ENCODE measurements at places on chromosomes 2 and 18.

GRCh38 chr2:219603771-219604170, 6.1 kb downstream of the STK11IP start:
- no peak for DNase-seq

DNA sequence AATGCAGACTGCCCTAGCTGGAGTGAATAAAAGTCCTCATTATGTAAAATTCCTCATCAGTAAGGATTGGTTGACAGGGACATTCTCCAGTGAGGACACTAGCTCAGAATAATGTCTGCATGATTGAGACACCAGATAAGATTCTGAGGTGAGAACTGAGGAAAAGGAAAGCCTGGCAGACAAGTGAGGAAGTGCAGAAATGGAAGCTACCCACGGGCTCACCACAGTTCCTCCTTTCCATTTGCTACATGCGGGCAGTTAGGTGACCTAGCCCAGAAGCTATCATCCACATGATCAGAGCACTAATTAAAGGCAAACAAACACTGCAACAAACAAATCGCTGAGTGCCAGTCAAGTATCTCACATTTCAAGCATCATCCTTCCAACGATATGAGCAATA, 27.7 kb downstream of the NETO1 start:
- no peak for DNase-seq

GRCh38 chr2:88897715-88898114, 206.2 kb downstream of the RPIA start:
- DNase-seq, result no peak

- DNase-seq, result no peak
Measured at GRCh38 chr2:51014759-51015158, 17.2 kb downstream of the NRXN1 start.

DNA sequence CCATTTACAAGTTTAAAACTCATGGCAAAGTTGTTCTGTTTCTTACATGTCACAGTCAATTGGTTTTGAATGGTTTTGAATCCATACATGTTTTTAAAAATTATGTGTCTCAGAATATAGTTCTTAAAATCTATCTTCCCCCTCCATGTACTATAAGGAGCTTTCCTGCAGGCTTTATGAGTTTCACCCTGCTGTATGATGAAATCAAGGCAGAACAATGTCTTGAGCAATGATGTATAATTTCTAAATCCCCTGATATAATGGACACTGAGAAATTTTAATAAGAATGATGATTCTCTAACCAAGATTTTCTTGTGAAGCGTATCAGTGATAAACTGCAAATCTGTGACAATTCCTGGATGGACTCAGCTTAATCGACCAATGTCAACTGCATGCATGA, 10.6 kb upstream of the ZNF516 start:
- no peak for DNase-seq

DNA sequence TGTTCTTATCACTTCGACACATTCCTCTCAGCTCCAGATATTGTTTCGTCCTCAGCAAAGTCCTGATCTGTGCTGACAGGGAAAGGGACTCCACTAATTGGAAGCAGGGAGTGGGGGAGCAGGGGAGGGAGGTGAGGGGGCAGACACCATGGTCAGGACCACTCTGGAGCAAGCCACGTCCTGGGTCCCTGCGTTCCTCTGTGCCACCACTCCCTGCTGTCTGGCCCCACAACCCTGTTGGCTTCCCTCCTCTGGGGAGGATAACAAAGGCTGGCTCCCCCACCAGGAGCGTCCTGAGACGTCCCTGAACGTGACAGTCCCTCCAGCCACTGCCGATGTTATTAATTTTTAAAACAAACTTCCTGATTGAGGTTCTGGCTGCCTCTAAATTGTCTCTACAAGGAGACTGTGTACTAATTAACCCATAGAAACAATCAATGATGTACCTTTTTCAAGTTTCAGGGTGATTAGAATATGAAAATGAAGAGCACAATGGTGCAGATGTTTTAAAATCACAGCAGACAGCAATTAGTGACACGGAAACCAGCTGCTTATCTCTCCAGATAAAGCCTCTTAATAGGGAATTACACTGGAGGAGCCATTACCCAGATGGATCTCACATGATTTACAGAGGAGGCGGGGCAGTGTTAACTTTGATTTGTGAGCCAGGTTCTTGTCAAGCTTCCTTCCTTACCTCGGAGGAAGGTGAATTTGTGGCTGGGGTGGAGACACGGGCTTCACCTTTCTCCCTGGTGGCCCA, 257.5 kb downstream of the SETBP1 start:
- no peak for DNase-seq

- DNase-seq, result no peak
Measured at GRCh38 chr2:233820774-233821105, 33.6 kb downstream of the HJURP start.

GRCh38 chr2:122100756-122101155, 345.3 kb downstream of the TSN start:
- no peak for DNase-seq

GRCh38 chr2:180056367-180057118, 49.4 kb upstream of the CWC22 start:
- DNase-seq, result no peak

DNA sequence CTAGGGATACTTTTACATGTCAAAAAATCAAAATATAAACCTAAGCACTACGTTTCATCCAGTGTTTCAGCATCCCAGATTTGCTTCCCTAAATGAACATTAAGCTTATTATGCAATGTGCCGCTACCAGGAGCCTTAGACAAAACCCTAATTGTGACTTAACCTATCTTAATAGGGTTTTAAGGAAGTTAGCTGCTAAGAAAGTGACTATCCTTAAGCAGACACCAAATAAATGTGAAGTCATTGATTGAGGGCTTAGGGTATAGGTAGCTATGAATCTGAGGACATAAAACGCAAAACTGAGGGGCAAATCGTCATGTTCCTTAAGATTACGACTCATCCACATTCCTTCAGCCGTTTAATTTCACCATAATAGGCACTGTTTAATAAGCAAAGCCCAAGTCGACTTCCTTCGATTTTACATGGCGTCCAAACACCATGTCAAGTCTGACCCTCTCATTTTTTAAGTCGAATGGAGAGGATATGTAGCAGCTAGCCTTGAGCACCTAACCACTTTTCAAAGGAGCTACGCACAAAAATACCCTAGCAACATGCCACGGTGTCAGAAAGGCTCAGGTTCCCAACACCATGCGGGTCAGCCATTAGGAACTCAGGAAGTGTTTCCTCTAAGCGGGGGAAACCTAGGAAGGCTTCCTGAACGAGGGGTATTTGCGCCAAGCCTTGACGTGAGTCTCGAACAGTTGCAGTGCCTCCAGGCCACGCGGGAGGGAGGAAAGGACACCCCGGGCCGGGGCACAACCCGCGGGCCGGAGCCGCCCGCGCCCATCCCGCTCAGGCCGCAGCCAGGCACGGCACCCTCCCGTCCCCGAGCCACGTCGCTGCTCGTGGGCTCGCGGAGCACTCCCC, 1.0 kb downstream of the HDLBP start:
- DNase-seq, result no peak

DNA sequence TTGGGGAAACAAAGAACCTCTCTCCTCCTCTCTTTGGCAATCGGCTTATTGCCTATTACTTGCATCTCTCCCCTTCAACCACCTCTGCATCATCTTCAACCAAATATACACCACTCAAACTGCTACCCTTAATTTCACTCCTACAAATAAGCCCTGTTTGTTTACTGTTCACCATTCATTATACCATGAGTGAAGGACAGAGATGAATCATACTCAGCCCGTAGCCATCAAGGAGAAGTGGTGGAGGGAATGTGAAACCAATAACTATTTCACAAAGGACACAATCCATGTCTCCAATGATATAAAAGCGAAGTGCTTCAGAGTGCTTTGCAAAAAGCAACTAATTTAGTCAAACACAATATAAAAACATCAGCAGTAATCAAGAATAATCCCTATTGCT, 76.8 kb downstream of the CACNB4 start:
- no peak for DNase-seq

GRCh38 chr2:69178756-69179155, 165.8 kb downstream of the ANTXR1 start:
- DNase-seq, result no peak

DNA sequence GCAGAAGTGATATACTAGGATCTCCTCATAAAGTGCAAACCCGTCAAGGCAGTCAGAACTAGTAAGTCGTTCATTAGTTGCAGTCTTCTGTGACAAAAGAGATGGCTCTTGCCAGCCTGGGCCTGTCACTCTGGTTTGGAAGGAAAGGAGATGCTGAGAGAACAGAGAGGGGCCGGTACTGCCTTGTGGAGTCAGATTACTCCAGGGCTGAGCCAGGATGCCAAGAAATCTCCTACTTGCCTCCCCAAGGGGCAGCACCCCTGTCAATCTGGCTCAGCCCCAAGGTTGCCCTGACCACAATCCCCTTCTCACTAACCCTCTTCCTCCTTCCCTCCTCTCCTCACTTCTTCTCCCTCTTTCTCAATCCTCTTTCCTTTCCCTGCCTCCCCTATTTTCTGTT, 62.9 kb upstream of the ASPRV1 start:
- DNase-seq, result no peak

DNA sequence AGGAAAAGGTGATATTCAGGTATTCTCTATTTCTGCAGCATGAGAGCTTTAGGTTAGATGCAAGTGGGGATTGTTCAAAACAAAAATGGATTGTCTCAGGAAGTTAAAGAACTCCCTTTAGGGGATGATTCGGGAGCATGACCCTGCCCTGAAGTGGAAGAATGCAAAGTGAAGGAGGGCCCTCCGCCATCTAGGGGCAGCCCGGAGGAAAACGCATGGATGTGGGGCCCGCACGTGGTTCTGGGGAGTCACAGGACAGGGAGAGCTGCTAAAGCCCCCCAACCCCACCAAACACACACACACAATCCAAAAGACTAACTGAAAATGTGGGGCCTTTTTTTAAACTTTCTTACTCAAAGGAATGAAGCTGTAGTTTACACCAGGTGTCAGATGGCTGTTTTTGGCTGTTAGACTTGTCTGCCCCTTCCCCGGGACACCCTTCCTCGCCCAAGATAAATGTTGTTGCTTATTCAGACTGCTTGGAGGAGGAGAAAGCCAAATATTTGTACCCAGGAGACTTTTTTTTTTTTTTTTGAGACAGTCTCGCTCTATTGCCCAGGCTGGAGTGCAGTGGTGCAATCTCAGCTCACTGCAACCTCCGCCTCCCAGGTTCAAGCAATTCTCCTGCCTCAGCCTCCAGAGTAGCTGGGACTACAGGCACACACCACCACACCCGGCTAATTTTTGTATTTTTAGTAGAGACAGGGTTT, 78.8 kb downstream of the HNRNPLL start:
- DNase-seq, result no peak

DNA sequence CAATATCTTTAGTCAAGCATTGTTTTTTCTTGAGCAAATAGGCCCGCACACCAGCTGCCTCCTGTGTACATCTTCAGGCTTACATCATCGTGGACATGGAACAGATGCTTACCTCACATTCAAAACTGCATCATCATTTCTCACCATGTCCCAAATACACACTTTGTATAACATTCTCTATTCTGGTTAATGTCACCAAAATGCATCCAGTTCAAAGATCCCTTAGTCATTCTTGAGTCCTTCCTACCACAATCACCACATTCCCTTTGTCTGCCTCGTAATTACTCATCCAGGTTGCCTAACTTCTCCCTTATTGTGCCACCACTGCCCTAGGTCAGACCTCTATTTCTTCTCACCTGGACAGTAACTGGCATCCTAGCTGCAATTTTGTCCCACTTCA, 373.7 kb upstream of the GALNT5 start:
- DNase-seq, result no peak

DNA sequence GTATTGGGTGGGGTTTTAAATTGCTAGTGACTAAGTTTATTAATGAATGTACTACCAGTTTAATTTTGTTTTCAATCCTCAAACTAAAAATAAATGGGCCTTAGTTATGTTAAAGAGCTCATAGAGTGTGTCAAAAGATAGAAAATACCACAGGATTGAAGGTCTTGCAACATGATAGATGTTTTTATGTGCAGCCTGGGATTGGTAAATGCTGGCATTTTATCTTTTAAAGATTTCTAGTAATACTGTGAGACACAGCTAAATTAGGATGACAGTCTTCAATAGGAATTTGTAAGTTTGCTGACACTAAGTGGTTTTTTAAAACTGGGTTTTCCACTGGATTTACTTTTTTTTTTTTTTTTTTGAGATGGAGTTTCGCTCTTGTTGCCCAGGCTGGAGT, 122.3 kb downstream of the HAUS1 start:
- no peak for DNase-seq

- peak; percentile 88 for DNase-seq
Measured at GRCh38 chr2:230925879-230926765, 1.1 kb upstream of the GPR55 start.

DNA sequence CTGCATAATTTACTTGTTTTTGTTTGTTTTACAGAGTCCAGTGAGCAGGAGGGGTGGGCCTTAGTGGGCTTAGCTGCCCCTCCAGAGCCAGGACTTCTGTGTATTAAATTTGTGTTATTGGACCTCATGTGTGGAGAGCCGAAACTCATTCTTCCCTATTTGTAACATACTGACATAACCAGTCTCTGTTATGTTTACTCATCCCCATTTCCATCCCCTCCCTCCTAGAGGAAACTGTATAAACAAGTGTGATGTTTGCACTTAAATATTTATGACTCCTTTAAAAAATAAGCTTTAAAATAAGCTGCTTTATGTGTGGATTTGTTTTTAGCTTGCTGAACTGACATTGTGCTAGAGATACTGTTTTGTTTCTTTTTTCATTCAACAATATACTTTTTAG, 13.8 kb downstream of the ZNF512 start:
- no peak for DNase-seq

- no peak for DNase-seq
Measured at GRCh38 chr2:183903026-183903425, 695.3 kb upstream of the ZNF804A start.

GRCh38 chr2:84919885-84920580, 14.6 kb downstream of the TMSB10 start:
- no peak for DNase-seq

DNA sequence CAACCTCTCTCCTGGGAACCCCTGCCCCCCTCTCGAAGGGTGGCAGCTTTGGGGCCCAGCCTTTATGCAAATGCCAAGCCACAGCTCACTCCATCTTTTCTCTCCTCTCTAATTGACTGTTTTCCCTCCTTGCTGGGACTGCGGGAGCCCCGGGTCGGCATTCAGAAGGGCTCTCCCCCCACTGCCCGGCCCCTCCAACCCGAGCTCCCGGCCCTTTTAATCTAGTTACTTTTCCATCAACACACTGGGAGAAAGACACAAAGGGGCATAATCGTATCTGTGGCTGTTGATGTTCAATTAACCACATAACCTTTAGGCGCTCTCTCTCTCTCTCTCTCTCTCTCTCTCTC, 95.4 kb downstream of the INHBB start:
- no peak for DNase-seq

DNA sequence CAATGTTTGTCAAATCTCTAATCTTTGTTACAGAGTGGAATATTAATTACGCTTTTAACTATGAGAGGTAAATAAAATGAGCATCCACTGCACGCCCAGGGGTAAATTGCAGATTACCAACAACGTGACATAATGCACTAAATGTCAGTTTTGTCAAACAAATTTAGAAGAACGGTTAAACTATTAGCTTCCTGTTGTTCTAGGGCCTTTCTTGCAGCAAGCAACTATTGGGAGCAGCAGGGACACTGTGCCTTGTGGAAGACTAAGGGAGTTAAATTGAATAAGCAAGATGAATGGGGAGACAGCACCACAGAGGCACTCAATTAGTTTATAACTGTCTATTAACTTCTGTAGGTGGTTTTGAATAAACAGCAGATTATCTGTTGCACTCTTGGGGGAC, 391.0 kb upstream of the RAB12 start:
- no peak for DNase-seq

GRCh38 chr2:123648956-123649355, 376.1 kb upstream of the CNTNAP5 start:
- no peak for DNase-seq

Data from RPMI8226 (cell line).